Right atrium auricular region (tissue), 2 donors: ENCODE measurements at places on chromosomes 4 and X. TPM values are rescaled to one million over a fixed set of nuclear protein-coding genes. Genes with fewer than 3 reads are reported as not detected.

- no peak for DNase-seq
Observed at GRCh38 chr4:61300266-61300844, 100.2 kb downstream of the ADGRL3 start.

DNA sequence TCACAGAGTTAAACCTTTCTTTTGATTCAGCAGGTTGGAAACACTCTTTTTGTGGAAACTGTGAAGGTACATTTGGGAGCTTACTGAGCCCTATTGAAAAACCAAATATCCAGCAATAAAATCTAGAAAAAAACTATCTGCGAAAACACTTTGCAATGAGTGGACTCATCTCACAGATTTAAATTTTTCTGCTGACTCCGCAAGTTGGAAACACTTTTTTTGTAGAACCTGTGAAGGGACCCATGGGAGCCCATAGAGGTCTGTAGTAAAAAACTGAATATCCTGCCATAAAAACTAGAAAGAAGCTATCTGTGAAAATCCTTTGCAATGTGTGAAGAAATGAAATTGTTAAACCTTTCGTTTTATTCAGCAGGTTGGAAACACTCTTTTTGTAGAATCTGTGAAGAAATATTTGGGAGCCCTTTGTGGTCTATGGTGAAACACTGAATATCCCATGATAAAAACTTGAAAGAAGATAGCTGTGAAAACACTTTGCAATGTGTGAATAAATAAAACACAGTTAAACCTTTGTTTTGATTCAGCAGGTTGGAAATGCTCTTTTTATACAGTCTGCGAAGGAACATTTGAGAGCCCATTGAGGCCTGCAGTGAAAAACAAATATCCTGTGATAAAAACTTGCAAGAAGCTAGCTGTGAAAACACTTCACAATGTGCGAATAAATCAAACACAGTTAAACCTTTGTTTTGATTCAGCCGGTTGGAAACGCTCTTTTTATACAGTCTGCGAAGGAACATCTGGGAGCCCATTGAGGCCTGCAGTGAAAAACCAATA lies 22.3 kb upstream of the DCUN1D4 start:
- no peak for DNase-seq

GRCh38 chr4:168265327-168265726 lies 53.2 kb downstream of the DDX60 start:
- no peak for DNase-seq

DNA sequence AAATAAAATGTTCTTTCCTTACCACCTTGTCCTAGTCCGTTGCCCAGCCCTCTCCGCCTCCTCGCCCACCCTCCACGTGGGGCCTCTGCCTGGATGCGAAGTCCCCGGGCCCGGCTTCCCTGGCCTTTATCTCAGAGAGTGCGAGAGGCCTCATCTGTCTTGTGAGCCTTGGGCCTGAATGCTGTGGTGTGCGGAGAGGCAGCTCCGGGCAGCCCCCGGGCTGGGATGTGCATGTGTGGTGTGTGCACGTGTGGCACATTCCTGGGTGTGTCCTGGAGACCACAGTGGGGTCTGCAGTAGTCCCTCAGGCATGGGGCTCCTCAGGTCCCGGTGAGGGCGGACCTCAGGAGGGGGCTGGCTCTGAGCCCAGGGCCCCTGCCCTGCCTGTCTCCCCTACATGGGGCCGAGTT lies 31.4 kb downstream of the DOK7 start:
- no peak for DNase-seq

GRCh38 chr4:41989994-41990364 lies 351 bp upstream of the SLC30A9 start:
- DNase-seq, result no peak

DNA sequence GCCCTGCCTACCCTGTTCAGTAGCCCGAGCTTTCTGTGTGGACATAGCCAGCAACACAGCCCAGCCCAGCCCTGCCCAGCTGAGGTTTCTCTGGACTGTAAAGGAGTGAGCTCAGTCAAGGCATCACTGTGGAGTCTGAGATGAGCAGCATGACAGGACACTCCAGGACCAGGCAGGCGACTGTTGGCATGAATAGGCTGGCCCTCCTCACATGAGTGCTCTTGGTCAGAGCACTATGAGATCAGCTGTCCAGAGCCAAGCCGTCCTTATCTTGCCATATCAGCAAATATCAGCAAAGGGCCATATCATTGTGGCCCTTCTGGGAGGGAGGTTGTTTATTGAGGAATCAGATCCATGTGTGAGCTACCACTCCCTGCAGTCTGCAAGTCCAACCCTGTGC lies 30.9 kb downstream of the REELD1 start:
- DNase-seq, result no peak

DNA sequence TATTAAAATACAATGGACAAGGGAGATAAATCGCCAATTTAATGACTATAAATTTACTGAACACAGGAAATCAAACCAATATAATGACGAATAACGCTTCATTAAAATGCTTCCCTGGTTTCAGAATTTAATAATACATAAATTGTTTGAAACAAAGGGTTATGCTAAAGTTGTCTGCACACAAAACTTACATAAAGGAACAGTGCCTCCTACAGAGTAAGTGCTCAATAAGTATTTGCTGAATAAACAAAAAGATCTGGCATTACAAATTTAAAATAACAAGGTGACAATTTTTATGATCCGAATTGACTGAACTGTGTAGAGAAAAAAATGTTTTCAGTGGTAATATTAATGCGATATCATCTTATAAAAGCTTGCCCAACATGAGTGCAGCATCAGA lies 69.6 kb downstream of the NOCT start:
- no peak for DNase-seq

DNA sequence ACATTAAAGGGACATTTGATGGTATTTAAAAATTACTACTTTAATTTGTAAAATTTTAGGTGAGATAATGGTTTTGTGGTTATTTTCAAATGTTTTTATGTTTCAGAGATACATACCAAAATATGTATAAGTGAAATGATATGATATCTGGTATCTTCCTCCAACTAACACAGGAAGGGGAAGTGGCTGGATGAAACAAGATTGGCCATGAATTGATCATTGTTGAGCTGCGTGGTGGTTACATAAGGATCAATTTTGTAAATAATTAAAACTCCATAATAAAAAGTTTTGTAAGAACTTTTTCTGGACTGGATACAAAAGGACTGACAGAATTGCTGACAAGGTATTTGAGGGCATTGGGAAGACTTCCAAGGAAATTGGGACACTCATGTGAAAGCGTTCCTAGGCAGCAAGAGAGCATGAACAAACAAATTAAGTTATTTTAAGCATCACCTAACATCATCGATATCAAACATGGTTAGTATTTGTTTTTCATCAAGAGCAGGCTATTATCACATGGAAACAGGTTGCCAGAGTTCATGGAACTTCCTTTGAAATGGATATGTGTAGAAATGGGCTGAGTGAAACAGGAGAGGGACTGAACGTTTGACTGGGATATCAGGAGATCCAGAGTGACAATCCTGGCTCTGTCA lies 4.4 kb upstream of the PGM2 start:
- no peak for DNase-seq

DNA sequence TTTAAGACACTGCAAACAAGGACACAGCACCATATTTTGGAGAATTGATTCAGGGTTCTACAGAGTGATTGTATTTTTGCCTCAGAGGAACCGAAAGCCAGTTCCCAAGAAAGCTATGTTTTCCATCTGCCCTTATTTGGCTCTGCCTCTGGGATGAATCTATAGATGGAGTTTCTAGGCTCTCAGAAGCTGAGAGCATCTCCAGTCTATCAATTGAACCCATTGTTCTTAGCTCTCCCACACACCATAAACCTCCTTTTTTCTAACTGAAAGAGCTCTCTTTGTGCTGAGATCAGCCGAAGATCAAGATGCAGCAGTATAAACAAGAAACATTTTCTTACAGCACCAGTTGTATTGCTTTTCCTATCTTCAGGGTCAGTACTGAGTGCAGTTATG lies 16.9 kb downstream of the PLP1 start:
- DNase-seq, result no peak

- DNase-seq, result no peak
Observed at GRCh38 chr4:162274354-162274753, 110.6 kb upstream of the FSTL5 start.

Gene ANK2
- 332 TPM for total RNA-seq

Gene GAGE13
- not detected for total RNA-seq

Gene MAGEB1
- not detected for total RNA-seq

Gene TCEAL1
- 48.2 TPM for total RNA-seq
